ENCODE measurements at places on chromosomes 3 and 15.

GRCh38 chr3:138950006-138950644 is 3.1 kb downstream of the FOXL2NB start:
- DNase-seq = peak; percentile 41

- no peak for DNase-seq
Observed at GRCh38 chr3:116643001-116643400, 66.6 kb upstream of the TUSC7 start.

DNA sequence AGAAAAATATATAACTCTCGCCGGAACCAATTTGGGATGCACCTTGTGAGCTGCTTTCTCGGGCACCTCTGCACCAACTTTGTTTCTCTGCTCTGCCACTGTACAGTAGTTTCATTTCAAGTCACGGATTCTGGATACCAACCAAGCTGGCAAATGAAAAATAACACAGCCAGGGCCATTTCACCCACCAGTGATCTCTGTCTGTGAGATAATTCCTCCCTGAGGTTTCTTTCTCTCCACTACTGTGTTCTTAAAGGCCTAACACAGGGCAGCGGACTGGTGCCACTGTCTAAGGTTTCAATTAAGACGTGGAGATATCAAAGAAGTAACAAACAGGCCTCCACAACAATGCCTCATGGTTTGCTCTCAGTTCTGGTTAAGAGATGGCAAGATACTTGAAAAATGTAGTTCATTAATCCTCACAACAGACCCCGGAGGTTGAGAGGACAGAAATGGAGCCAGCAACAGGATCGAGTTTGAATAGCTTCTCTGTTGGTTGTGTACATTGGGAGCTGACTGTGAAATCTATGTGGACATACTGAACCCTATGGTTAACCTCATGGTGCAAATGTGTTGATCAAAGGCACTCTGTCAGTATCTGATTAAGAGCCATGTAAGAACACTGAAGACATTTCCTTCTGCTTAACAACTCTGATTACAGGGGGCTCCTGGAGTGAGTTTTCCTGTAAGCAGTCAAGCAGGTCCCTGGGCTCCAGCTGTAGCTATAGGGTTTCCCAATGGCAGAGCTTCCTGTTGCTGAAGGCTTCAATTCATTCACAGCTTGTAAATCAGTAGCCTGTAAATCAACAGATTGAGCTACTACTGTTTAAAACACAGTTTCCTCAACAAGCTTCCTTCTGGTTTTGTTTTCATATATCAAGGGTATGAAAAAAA is 470.5 kb downstream of the EPHA3 start:
- DNase-seq = no peak

DNA sequence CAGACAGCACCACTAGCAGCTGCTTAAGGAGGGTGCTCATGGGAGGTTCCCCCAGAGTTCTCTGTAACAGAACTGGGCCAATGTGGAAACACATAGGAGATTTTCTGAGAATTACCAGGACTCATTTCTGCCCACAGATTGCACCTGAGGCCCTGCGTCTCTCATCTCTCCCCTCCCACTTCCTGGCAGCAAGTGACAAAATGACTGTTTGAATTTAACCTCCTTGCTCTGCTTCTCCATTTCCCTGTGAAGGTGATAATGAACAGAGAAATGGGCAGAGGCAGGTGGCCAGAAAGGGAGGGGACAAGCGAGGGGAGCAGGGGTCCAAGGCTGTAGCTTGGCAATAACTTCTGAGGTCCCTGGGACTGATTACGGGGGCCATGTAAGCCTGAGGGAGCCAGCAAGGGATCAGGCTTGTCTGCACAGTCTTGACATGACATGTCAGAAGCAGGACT is 8.0 kb downstream of the EPHB1 start:
- no peak for DNase-seq

- peak; percentile 76 for DNase-seq
Observed at GRCh38 chr3:31234145-31234544, 298.6 kb upstream of the STT3B start.

GRCh38 chr3:184583578-184584451 is 22.2 kb downstream of the EPHB3 start:
- no peak for DNase-seq

- DNase-seq = peak; percentile 4
Observed at GRCh38 chr3:35946121-35946853, 307.0 kb downstream of the ARPP21 start.

DNA sequence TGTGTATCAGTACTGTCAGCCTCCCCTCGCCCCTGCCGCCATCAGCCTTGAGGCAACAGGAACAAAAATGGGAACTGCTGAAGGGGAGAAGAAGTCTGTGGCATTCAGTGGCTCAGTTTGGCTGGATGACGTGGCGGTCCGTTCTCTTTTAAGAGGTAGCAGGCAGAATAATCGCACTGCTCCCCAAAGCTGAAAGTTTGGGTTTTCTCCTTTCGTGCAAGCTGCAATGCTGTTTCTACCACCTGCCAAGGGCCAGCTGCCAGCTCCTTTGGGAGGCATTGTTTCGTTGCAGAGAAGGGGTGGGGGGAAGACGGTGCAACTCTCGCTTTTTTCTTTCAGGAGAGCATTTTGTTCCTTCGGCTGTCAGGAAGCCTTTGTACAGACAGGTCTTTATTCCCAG is 369.6 kb upstream of the RORA start:
- no peak for DNase-seq

GRCh38 chr3:158528076-158528674 is 42.8 kb upstream of the MLF1 start:
- DNase-seq = no peak

DNA sequence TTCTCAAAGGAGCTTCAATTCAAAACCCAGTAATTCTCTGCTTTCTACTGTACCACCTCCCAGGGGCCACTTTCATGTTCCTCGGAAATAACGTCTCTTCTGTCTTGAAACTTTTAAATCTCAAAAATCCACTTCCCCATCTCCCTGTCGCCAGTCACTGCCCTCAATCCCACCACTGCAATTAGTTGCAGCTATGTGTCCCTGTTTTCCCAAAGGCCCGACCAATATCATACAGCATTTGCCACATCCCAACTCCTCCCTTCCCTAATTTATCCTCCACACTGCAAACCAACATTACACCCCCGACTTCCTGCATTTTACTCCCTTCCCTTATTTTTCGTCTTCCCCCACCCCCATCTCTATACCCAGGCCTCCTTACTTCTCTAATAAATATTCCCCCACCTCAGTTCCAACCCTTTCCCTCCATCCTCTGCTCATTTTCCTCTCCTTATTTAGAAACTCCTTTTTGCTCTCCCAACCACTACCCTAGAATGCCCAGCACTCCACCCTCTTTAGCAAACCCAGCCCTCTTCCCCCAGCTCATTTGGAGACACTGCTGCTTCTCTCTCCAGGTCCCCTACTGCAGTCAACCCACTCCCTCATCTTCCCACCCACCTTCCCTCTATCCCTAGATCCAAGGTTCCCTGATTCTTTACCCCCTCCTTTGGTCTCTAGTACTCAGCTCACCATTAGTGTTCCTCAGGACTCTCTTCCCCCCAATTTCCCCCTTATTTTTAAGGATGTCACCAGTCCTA is 1.1 kb downstream of the NPTN start:
- DNase-seq = peak; percentile 51

GRCh38 chr3:37546876-37547275 is 314.8 kb upstream of the CTDSPL start:
- DNase-seq = peak; percentile 62

GRCh38 chr3:59316688-59317275 is 267.0 kb upstream of the CFAP20DC start:
- DNase-seq = no peak

DNA sequence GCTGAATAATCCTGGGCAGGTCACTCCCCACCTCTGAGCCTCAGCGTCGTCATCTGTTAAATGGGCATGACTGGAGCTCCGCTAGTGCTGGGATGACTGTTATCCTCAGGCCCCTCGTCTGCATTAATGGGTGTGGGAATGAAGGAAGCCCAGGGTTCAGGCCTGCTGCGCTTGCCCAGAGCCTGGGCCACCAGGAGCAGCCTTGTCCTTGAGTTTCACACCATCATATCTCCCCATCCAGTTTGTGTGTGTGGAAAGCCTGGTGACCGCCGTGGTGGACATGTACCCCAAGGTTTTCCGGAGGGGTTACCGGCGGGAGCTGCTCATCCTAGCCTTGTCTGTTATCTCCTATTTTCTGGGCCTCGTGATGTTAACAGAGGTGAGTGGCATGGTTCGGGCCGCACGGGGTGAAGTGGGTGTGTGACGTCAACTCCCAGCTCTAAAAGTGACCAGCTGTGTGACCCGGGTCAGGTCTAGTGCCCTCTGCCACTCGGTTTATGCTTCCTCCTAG is 63.5 kb upstream of the SLC6A1 start:
- DNase-seq = no peak
